Activated CD8-positive, alpha-beta memory T cell treated with anti-CD3 and anti-CD28 coated beads, Interleukin-2, amount 10 ng/mL, durations not matched to agents 7 days and 5 days (primary cell): ENCODE measurements at places on chromosomes 1 and 21.

DNA sequence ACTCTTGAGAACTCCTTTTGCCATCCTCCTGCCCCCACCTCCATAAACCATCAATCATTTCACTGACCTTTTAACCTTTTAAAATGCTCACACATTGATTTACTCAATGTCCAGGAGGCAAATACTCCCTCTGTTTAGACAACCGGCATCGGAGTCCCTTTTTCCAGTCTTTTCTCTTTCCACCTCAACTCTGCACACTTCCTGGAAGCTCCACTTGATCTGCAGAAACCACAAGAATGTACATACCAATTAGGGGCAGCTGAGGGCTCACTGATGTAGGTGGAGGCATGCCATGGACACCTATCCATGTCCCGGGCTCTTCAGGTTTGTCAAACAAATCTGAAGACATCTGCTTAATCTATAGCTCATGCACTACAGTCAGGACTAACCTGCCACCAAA lies 5.3 kb upstream of the AMIGO1 start:
- no peak for DNase-seq

- no peak for DNase-seq
Measured at GRCh38 chr1:10825592-10825991, 29.1 kb upstream of the CASZ1 start.

GRCh38 chr1:61323681-61324328 lies 241.4 kb downstream of the NFIA start:
- DNase-seq, result no peak

GRCh38 chr1:35924838-35925237 lies 6.1 kb upstream of the AGO3 start:
- no peak for DNase-seq

DNA sequence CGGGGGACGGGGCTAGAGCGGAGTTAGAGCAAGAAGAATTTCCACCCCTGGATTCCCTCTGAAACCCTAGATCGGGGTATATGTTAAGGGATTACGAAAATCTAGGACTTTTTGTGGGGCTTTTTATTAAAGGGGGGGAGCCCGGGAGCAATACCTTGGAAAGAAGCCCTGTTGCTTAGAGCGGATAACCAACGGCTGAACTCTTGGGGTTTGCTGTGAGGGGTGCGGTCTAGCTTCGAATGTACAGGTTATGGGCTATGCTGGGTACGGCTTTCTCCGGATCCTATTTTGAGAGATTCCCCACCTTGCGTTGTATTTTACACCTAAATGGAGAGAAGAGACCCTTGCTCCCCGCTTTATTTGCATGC lies 626 bp downstream of the DYRK3 start:
- DNase-seq, result peak; percentile 47

GRCh38 chr1:160777486-160778089 lies 18.4 kb upstream of the LY9 start:
- peak; percentile 66 for DNase-seq

GRCh38 chr1:22290611-22291010 lies 147.7 kb upstream of the WNT4 start:
- peak; percentile 14 for DNase-seq

DNA sequence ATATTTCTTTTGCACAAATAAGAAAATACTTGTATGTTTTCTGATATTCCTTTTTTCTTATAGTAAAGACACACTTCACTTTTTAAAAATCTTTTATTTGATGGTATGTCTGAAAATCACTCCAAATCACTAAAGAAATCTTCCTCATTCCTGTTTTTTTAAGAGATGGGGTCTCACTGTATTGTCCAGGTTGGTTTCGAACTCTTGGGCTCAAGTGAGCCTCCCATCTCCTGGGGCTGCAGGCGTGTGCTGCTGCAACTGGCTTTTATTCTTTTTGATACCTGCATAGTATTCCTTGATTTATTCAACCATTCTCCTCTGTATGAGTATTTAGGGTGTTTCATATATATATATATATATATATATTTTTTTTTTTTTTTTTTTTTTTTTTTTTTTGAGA lies 88.1 kb downstream of the OSBPL9 start:
- no peak for DNase-seq
